ENCODE measurements at places on chromosomes 1 and 21.

DNA sequence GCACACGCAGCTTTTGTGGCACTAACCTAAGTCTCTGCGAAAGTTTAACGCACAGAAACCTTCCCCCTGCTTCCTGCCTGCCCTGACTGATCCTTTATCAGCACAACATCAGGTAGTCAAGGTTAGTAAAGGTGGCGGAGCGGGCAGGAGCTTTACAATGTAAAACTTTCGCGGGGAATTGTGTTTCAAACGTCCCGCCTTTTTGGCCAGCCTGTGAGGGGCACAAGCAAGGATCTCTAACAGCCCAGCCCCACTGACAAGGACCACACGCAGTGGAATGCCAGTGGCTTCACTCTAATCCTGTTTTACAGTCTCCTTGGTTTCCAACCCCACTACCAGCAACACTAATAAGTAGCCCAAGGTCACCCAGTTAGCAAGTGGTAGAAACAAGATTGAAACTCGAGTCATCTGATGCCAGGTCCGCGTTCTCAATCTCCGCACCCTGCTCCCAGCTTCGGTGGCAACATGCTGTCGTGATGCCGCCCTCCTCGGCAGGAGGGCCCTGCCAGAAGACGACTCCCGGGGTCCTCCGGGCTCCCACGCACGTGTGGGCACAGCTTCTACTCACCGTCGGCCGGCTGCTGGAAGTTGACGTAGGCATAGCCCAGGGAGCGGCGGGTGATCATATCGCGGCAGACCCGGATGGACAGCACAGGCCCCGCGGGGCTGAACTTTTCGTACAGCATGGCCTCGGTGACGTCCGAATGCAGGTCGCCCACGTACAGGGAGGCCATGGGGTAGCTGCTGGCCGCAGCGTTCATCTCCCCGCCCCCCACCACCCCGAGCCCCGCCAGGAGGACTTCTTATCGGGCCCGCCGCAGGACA is 1.2 kb downstream of the PABPC4 start:
- DNase-seq = no peak

DNA sequence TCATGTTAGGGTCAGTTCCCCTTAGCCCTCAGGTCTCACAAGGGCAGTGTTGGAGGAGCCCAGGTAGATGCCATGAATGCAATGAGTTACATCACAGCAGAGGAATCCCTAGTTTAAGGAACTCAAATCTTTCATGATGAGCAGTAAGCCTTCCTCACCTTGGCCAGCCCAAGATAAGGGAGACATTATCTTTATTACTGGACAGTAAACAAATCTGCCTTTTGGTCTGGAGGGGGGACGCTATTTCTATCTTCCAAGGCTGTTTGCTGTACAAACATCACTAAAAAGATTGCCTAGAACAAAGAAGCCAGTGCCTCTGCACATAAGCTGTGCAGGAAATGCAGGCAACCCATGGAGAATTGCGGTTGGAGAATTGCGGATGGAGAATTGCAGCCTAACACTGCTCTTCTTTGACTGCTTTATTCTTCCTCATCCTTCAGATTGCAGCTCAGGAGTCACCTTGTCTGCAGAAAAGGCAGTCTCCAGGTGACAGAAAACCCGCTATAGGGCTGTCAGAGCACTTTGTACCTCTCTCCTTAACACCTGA is 2.3 kb upstream of the CHI3L1 start:
- DNase-seq = no peak

DNA sequence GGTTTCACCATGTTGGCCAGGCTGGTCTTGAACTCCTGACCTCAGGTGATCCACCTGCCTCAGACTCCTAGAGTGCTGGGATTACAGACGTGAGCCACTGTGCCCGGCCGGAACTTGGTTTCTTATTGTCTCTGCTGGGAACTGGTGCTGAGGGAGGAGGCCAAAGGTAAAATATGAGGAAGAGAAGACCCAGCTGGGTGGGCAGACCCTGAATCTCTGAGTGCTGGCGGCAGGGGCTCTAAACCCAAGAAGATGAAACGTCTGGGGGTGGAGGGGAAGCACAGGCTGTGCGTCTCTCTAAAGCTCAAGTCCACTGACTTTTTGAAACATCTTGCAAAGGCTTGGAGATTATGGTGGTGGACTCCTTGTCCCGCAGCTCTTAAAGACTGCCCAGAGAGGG is 82.0 kb upstream of the TLR5 start:
- DNase-seq = no peak

GRCh38 chr21:26973226-26973625 is 6.3 kb upstream of the ADAMTS5 start:
- DNase-seq = no peak

GRCh38 chr1:2928366-2929325 is 92.6 kb upstream of the ACTRT2 start:
- no peak for DNase-seq

GRCh38 chr1:172252321-172252720 is 168.2 kb upstream of the C1orf105 start:
- no peak for DNase-seq

Measured in GM12878 (cell line).